H1 (cell line): ENCODE measurements at places on chromosomes 11 and 22. TPM values are rescaled to one million over a fixed set of nuclear protein-coding genes. Genes with fewer than 3 reads are reported as not detected.
A peak's percentile ranks its signal among the peaks of the same experiment; 100 is the strongest.

DNA sequence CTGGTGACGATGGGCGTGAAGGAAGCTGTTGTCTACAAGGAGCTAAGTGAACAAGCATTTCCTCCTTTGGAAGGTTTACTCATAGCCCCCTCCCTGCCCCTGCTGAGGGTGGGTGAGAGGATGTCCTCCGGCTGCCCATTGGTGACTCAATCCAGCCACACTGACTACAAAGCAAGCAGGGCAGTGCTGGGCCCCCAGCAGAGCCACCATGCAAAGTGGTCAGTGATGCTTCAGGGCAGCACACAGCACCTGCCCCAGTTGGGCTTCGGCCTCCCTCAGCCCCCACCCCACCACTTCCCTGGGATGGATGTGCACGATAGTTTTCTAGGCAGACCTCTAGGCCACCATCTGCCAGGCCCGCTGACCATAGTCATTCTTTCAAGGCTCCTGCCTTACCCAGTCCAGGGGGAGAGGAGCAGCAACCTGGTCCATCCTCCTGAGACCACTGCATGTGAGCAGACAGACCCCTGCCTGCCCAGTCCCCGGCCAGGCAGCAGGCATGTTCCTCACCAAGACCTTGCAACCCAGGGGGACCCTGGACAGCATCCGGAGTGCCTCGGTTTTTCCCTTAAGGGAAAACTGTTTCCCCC, 125.1 kb downstream of the BCR start:
- no peak overlapping the region for H3K4me3 ChIP-seq
- no peak overlapping the region for H3K27ac ChIP-seq
- peaks cover 15% of the 10 kb centered on the region for H3K36me3 ChIP-seq
- no peaks in the 10 kb centered on the region for H3K27me3 ChIP-seq

DGAT2 gene
- total RNA-seq = 2.6 and 3.2 TPM in 2 replicates

SPI1 gene
- not detected in 2 replicates for total RNA-seq

- H3K27ac ChIP-seq = no peak overlapping the region
- DNase-seq = peak; percentile 59
- H3K36me3 ChIP-seq = no peaks in the 10 kb centered on the region
- no peaks in the 10 kb centered on the region for H3K27me3 ChIP-seq
These were observed 99.1 kb downstream of the CD44 start for GRCh38 chr11:35237860-35238715.

CD3G gene
- total RNA-seq = not detected in 2 replicates

GRCh38 chr11:75792997-75793800, 21.8 kb upstream of the UVRAG start:
- H3K27ac ChIP-seq = no peak overlapping the region
- H3K4me3 ChIP-seq = no peak overlapping the region
- DNase-seq = no peak
- H3K36me3 ChIP-seq = no peaks in the 10 kb centered on the region

DNA sequence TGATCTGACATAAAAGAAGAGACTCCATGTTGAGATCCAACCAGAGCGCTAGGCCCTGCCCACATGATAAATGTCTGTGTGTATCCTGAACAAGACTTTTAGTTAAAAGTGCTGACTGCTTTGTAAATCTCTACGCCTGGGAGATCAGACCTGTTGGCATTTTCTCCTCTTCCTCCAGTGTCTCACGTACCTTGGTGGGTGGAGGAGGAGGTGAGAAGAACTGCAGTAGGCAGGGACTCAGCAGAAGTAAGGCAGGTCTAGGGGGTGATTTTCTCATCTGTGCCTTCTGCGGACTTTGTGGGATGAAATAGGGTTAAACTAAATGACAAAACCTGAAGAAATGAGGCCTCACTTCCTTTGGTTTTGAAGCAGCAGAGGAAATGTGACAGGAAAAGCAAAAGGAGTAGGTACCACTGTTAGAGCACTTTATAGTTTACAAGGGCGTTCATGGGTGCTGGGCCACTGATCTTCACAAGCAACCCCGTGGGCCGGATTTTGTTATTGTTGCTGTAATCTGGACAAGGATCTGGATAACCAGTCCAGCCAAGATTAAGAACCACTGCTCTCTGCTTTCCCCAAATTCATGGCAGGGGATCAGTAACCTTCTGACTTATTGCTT, 36.7 kb upstream of the PLET1 start:
- no peaks in the 10 kb centered on the region for H3K36me3 ChIP-seq
- DNase-seq = no peak
- no peak overlapping the region for H3K27ac ChIP-seq
- no peak overlapping the region for H3K4me3 ChIP-seq
- peaks cover 7% of the 10 kb centered on the region for H3K4me1 ChIP-seq

DNA sequence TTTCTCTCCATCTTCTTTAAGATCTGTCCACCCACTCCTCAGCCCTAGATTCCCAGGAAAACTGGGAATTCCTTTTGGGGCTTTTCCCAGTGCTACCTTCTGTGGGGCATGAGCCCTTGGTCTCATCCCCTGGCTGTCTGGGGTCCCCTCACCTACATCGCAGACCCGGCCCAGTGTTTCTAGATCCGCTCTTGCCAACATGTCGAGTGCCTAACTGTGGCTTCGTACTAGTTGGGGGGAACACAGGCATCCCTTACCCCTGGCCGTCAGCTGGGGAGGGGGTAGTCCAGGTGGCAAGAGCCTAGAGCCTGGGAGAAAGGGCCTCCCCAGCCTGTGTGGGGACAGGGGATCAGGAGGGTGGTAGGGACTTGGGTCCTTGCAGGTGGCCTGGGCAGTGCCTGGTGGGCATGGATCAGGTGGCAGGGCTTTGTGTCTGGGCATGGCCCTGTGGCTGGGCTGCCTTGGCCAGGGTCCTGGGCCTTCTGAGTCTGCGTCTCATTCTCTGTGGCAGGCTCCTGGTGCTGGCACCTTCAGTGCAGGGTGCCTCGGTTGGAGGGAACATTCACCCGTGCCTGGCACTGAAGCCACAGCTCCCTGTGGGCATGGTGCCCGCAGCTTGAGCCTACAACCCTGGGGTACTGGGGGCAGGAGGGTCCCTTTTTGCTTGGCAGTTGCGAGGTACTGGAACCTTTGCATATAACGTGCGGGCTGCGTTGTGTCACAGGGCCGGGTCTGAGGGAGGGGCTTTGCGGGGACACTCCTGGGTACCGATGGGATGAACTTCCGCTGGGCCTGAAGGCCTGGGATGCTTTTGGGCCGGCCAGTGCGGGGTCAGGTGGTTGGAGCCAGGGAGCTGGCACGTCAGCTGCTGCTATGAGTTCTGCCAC, 4.1 kb downstream of the KCNQ1 start:
- H3K4me3 ChIP-seq = no peak overlapping the region
- no peak for DNase-seq
- H3K27ac ChIP-seq = no peak overlapping the region
- peaks cover 30% of the 10 kb centered on the region for H3K27me3 ChIP-seq
- no peaks in the 10 kb centered on the region for H3K36me3 ChIP-seq
- H3K4me1 ChIP-seq = 0 out of 2 replicates have a peak, but pooled peaks cover 3% of the 10 kb centered on the region

DNA sequence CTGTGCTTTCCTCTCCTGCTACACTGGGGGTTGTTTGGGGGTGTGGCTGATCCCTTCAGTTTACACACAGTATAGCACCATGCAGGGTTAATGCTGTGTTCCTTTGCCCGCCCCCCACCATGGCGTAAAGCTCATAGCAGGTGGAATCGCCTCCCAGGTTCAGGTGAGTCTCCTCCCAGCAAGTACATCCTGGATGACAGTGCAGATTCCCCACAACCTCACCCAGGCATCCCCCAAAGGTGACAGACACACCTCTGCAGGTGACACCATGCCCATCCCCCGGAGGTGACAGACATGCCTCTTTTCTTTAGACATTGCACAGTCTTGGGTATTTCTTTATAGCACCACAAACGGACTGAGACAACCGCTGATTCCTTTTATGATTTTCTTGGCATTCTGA, 343.7 kb downstream of the BRD1 start:
- peaks cover 8% of the 10 kb centered on the region for H3K4me1 ChIP-seq
- no peaks in the 10 kb centered on the region for H3K36me3 ChIP-seq

CREB3L1 gene
- 12.7 and 13.7 TPM in 2 replicates for total RNA-seq

GRCh38 chr11:87020764-87021365, 16.9 kb upstream of the TMEM135 start:
- H3K4me1 ChIP-seq = no peaks in the 10 kb centered on the region
- H3K27ac ChIP-seq = no peak overlapping the region
- H3K27me3 ChIP-seq = no peaks in the 10 kb centered on the region
- H3K4me3 ChIP-seq = no peak overlapping the region
- DNase-seq = no peak
- H3K36me3 ChIP-seq = no peaks in the 10 kb centered on the region

GGTLC3 gene
- total RNA-seq = not detected in 2 replicates

DNA sequence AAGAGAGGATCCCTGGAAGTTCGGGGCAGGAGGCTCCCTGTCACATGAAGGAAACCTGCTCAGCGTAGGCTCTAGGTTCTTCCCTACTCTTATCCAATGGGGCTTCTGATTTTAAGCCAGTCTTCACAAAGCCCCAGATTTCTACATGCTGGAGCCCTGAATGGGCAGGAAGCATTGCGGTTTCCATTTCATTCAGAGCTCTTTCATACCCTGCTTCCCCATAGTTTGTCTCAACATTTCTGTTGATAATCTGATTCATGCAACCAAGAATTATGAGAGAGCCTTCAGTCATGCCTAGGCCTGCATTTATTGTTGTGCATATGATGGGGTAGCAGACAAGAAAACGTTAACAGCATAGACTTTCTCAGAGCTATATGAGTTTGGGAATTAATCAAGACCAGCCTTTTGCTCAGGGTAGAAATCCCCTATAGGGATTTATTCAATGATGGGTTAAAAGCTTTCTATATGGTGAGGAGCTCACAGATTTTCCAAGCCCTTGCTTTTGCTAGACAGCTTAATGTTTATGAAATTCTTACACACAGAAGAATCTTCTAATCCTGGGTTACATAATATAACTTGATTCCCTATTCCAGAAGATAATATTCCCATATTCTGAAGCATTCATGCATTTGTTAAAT, 15.9 kb downstream of the OR51B4 start:
- H3K27me3 ChIP-seq = no peaks in the 10 kb centered on the region
- H3K27ac ChIP-seq = no peak overlapping the region
- H3K4me3 ChIP-seq = no peak overlapping the region
- H3K4me1 ChIP-seq = no peaks in the 10 kb centered on the region
- H3K36me3 ChIP-seq = no peaks in the 10 kb centered on the region

B4GALNT4 gene
- 76.3 and 89.0 TPM in 2 replicates for total RNA-seq
